ENCODE measurements at places on chromosomes 1 and 21.

GRCh38 chr1:40855513-40855912, 6.7 kb downstream of the CITED4 start:
- H3K36me3 ChIP-seq, result no peaks in the 10 kb centered on the region
- H3K27ac ChIP-seq, result no peak overlapping the region
- peaks cover 28% of the 10 kb centered on the region for H3K27me3 ChIP-seq
- H3K4me1 ChIP-seq, result no peaks in the 10 kb centered on the region
- DNase-seq, result no peak

GRCh38 chr1:224333939-224334786, 4.2 kb upstream of the NVL start:
- H3K27ac ChIP-seq, result no peak overlapping the region
- H3K36me3 ChIP-seq, result no peaks in the 10 kb centered on the region
- H3K27me3 ChIP-seq, result no peaks in the 10 kb centered on the region
- H3K4me1 ChIP-seq, result peaks cover 15% of the 10 kb centered on the region
- no peak for DNase-seq

DNA sequence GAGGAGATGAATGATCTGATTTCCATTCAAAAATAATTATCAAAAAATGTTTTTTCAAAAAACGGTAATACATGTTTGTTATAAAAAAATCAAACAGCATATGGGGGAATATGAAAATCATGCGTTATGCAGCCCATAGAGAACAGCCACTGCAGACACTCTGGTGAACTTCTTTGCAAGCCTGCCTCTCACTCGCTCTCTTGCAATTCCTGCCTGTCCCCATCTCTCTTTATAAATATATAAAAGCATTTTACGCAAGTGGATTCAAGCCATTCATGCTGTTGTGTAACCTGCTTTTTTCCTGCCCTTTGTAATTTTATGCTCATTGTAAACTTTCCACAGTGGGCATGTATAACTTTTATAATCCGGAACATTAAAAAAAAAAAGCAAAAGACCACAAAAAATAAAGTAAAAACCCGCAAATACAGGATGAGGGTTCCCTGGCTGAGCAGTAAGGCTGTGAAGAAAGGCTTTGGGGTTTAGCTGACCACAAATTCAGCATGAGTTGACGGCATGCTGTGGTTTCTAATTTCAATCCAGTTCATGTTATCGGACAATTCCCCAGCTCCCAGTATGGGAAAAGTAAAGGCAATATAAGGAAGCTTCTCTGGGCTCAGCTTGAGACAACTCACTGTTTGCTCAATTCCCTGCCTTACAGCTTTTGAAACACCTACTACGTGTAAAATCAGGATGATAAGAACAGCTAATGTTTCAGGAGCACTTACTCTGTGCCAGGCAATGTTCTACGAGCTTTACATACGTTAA, 52.8 kb upstream of the ZBTB40 start:
- H3K4me1 ChIP-seq, result no peaks in the 10 kb centered on the region
- peaks cover 23% of the 10 kb centered on the region for H3K27me3 ChIP-seq
- H3K27ac ChIP-seq, result no peak overlapping the region
- no peaks in the 10 kb centered on the region for H3K36me3 ChIP-seq

GRCh38 chr1:168081373-168082007, 55.2 kb downstream of the GPR161 start:
- DNase-seq, result no peak
- H3K4me3 ChIP-seq, result no peak overlapping the region
- no peak overlapping the region for H3K27ac ChIP-seq
- no peaks in the 10 kb centered on the region for H3K27me3 ChIP-seq

GRCh38 chr1:178094739-178095645, 1.1 kb downstream of the RASAL2 start:
- peaks cover 57% of the 10 kb centered on the region for H3K4me1 ChIP-seq
- peak overlapping the region; percentile 82 for H3K4me3 ChIP-seq
- H3K36me3 ChIP-seq, result no peaks in the 10 kb centered on the region
- H3K27ac ChIP-seq, result peak overlapping the region; percentile 90

DNA sequence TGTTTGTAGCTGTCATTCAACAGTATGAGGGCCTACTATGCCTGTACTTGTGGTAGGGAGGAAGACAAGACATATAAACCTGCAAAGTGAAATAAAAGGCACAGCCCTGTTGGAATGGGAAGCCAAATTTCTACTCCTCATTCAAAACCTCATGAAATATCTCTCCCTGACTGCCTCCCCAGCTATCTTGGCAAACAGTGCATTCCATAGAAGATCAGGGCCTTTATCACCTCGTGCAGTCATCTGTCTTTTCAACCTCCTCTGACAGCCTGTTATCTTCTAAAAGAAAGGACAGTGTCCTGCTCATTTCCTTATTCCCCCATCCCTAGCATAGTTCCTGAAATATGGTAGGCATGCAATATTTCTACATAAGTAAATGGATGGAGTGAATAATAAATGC, 71.0 kb downstream of the SH3GLB1 start:
- H3K36me3 ChIP-seq, result no peaks in the 10 kb centered on the region
- H3K27me3 ChIP-seq, result peaks cover 33% of the 10 kb centered on the region
- no peak for DNase-seq
- H3K4me1 ChIP-seq, result peaks cover 37% of the 10 kb centered on the region
- no peak overlapping the region for H3K4me3 ChIP-seq

DNA sequence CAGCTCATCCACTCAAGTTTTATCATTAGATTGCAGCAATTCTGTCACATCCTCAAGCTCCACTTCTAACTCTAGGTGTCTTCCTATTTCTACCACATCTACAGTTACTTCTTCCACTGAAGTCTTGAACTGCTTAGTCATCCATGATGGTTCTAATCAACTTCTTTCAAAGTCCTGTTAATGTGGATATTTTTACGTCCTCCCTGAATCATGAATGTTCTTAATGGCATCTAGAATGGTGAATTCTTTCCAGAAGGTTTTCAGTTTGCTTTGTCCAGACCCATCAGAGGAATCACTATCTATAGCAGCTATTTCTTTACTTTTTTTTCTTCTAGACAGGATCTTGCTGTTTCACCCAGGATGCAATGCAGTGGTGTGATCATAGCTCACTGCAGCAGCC, 78.0 kb upstream of the RNPC3 start:
- H3K27me3 ChIP-seq, result no peaks in the 10 kb centered on the region
- H3K27ac ChIP-seq, result no peak overlapping the region
- no peaks in the 10 kb centered on the region for H3K4me1 ChIP-seq

DNA sequence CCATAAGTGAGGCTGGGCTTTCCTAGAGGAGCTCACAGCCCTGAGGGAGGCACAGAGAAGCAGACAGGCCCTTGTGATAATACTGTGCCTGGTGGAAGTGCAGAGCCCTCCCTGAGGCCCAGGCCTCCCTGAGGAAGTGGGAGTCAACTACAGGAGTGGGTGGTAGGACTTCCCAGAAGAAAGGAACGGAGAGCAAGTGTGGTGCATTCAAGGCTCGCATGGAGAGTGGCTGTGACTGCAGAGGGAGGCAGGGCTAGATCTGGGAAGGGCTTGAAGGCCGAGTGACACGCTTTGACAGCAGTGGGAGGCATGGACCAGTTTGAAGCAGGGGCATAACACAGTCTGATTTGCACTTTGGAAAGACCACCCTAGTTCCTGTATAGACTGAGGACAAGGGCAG, 37.3 kb downstream of the AZIN2 start:
- no peaks in the 10 kb centered on the region for H3K36me3 ChIP-seq
- no peak for DNase-seq
- H3K4me1 ChIP-seq, result no peaks in the 10 kb centered on the region
- peaks cover 3% of the 10 kb centered on the region for H3K27me3 ChIP-seq
- no peak overlapping the region for H3K27ac ChIP-seq

DNA sequence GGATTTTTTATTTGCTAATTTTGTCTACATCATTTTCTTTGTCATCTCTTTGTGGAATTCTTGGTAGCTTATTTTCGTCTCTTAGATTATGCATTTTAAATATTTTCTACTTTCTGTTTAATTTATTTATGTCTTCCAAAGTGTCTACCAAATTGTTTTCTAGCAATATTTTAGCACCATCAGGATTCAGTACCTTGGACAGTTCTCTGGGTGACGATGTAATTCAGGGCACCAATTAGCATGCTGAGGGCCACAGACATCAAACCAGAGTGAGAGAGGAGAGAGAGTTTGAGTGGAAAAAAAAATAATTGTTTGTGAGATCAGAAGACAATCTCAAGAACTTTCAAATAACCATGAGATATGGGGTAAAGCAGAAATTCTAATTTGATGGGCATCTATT, 169.8 kb upstream of the CXADR start:
- H3K4me3 ChIP-seq, result no peak overlapping the region
- H3K4me1 ChIP-seq, result no peaks in the 10 kb centered on the region
- H3K27ac ChIP-seq, result no peak overlapping the region
- H3K36me3 ChIP-seq, result no peaks in the 10 kb centered on the region
- peaks cover 10% of the 10 kb centered on the region for H3K27me3 ChIP-seq
- no peak for DNase-seq

GRCh38 chr1:166875302-166875733, 746 bp downstream of the TADA1 start:
- DNase-seq, result no peak
- peak overlapping the region; percentile 69 for H3K27ac ChIP-seq
- peak overlapping the region; percentile 99 for H3K4me3 ChIP-seq
- no peaks in the 10 kb centered on the region for H3K36me3 ChIP-seq

DNA sequence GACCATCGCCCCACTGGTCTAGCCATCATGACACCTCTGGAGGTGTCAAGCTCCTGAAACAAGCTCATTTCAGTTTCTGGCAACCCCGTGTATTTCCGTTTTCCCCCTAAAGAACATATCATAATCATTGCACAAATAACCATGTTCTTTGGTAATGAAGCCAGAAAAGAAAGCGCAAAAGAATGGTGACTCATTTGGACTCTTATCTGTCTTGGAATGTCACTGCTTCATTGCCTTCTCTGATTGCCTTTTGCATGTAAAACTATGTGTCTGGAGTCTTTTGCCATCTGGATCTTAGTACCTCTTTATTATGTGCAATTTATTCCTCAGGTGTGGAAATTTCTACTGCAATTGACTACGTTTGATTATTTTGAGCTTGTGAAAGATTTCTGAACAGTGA, 110.5 kb downstream of the COLGALT2 start:
- H3K4me3 ChIP-seq, result no peak overlapping the region
- no peak overlapping the region for H3K27ac ChIP-seq
- H3K36me3 ChIP-seq, result peaks cover 32% of the 10 kb centered on the region
- H3K4me1 ChIP-seq, result peaks cover 5% of the 10 kb centered on the region
- DNase-seq, result no peak

GRCh38 chr1:156106624-156107488, 7.7 kb upstream of the LMNA start:
- peak overlapping the region; percentile 48 for H3K4me3 ChIP-seq
- peaks cover 52% of the 10 kb centered on the region for H3K4me1 ChIP-seq
- DNase-seq, result no peak

- no peak overlapping the region for H3K4me3 ChIP-seq
- no peak overlapping the region for H3K27ac ChIP-seq
- peaks cover 16% of the 10 kb centered on the region for H3K4me1 ChIP-seq
- H3K36me3 ChIP-seq, result no peaks in the 10 kb centered on the region
Observed at GRCh38 chr1:246142320-246142893, 364.7 kb downstream of the SMYD3 start.

DNA sequence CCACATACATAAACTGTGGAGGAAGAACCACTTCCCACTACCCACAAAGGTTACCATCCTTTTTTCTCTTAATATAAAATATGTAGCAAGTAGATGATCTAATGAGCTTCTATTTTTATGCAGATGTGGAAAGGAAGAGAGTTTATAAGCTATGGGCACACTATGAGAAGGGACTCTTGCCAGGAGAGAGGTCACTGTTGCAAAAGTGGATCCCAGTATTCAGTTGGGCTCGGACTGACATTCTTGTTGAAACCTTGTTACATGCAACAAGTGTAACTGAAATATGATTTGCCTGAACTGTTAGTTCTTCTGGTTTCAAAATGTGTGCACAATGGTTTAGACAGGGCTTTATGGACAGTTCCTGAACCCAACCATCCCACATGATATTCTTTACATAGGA, 397.4 kb upstream of the PKN2 start:
- H3K27ac ChIP-seq, result no peak overlapping the region
- no peak overlapping the region for H3K4me3 ChIP-seq
- H3K27me3 ChIP-seq, result peaks cover 12% of the 10 kb centered on the region
- no peaks in the 10 kb centered on the region for H3K36me3 ChIP-seq
- H3K4me1 ChIP-seq, result no peaks in the 10 kb centered on the region
- DNase-seq, result no peak

DNA sequence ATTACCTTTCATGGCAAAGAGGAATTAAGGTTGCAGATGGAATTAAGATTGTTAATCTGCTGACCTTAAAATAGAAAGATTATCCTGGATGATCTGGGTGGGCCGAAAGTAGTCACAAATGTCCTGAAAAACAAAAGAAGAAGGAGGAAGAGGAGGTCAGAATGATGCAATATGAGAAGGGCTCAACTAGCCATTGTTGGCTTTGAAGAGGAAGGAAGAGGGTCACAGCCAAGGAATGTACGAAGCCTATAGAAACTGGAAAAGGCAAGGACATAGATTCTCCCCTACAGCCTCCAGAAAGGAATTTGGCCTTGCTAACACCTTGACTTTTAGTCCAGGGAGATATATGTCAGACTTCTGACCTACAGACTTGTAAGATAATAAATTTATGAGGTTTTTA, 39.4 kb upstream of the FMOD start:
- no peak for DNase-seq
- H3K27ac ChIP-seq, result no peak overlapping the region
- H3K27me3 ChIP-seq, result peaks cover 24% of the 10 kb centered on the region
- no peaks in the 10 kb centered on the region for H3K36me3 ChIP-seq
- no peaks in the 10 kb centered on the region for H3K4me1 ChIP-seq

DNA sequence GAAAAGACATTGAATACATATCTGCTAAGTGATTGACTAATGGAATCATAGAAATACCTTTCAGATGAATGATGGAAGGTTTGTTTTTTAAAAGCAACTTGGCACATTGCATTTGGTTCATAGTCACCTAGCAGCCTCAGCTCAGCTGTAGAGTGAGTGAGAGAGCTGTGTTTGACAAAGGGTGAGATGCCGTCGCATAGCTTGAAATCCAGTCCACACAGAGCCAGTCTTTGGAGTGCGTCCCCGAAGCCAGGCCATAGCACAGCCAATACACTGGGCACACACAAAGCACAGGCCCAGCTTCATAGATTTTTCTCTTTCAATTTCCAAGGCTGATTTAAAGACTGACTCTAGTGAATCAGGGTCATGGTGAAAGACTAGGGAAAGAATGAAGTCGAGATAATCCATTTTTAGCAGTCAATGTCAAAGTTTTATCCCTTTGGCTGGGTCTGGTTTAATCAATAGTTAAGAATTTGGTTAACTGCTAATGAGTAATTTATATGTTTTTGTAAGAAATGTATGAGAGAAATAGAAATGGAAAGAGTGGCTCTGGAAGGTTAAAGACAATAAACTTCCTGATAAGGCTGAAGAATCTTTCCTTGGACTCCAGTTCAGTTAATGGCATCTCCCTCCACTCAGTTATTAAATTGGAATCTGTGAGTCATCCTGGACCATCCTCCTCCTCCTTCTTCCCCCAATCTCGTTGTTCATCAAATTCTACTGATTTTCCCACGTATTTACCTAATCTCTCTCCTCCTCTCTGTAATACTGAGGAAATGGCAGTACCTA, 101.2 kb upstream of the IRF2BP2 start:
- no peak overlapping the region for H3K4me3 ChIP-seq
- H3K4me1 ChIP-seq, result peaks cover 38% of the 10 kb centered on the region
- DNase-seq, result no peak
- H3K36me3 ChIP-seq, result no peaks in the 10 kb centered on the region

- no peak for DNase-seq
- H3K36me3 ChIP-seq, result no peaks in the 10 kb centered on the region
- peaks cover 12% of the 10 kb centered on the region for H3K4me1 ChIP-seq
- H3K4me3 ChIP-seq, result no peak overlapping the region
- H3K27ac ChIP-seq, result peak overlapping the region; percentile 80
- no peaks in the 10 kb centered on the region for H3K27me3 ChIP-seq
Observed at GRCh38 chr1:6724517-6725141, 23.0 kb upstream of the DNAJC11 start.

GRCh38 chr1:62962901-62963776, 179.2 kb downstream of the ATG4C start:
- no peaks in the 10 kb centered on the region for H3K36me3 ChIP-seq
- H3K4me3 ChIP-seq, result no peak overlapping the region
- H3K4me1 ChIP-seq, result no peaks in the 10 kb centered on the region
- DNase-seq, result no peak
